Hair follicle dermal papilla cell (primary cell): ENCODE measurements at places on chromosomes 12 and 14. TPM values are rescaled to one million over a fixed set of nuclear protein-coding genes. Genes with fewer than 3 reads are reported as not detected.

KRT6C gene
- total RNA-seq: not detected in 2 replicates

TMEM106C gene
- 51.6 and 79.3 TPM in 2 replicates for total RNA-seq

GPR137C gene
- 0.12 and 0.49 TPM in 2 replicates for total RNA-seq

TMEM233 gene
- not detected in 2 replicates for total RNA-seq

CLEC6A gene
- total RNA-seq: not detected in 2 replicates
